RPMI7951 (cell line): ENCODE measurements at places on chromosomes 6 and 20. TPM values are rescaled to one million over a fixed set of nuclear protein-coding genes. Genes with fewer than 3 reads are reported as not detected.
A peak's percentile ranks its signal among the peaks of the same experiment; 100 is the strongest.

Gene GTSF1L
- total RNA-seq, result not detected in 2 replicates

GRCh38 chr6:45931232-45931631 lies 84.4 kb downstream of the CLIC5 start:
- DNase-seq, result no peak

DNA sequence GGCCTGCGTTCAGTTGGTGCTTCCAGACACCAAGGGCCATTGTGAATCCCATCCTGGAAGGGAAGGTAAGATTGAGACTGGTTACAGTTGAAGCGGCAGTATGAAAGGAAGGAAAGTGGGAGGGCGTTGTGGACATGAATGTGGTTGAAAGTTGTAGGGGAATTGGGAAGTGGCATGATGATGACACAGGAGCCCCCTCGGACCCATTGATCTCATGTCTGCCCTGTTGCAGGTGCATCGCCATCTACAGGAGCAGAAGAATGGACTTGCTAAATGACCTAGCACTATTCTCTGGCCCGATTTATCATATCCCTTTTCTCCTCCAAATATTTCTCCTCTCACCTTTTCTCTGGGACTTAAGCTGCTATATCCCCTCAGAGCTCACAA lies 5.5 kb downstream of the HLA-DQA1 start:
- DNase-seq, result no peak

DNA sequence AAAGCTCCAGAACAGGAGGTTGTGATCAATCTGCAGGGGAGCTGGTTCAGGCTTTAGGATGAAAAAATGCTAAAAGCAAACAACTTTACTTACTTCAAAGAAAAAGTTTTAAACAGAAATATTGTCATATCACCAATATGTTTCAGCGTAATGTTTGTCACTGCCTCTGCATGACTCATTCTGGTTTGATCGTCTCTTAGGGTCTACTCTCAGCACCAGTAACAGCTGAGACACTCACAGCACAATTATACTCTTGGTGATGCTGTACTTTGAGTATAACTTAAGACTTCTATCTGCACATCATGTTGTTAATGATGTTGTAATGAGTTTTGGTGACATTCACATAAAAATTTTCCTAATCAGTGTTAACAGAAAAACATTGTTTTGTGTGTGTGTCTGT lies 665.4 kb downstream of the EPM2A start:
- DNase-seq, result peak; percentile 29

GRCh38 chr6:7156643-7157278 lies 49.0 kb downstream of the RREB1 start:
- DNase-seq, result peak; percentile 81

DNA sequence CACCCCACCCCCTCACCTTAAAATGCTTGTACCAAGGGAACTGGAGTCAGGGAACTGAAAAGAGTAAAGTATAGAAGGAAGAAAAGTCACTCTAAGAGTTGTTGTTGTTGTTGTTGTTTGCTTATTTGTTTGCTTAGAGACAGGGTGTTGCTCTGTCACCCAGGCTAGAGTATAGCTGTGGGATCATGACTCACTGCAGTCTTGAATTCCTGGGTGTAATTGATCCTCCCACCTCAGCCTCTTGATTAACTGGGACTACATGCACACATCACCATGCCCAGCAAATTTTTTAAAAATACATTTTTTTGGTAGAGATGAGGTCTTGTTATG lies 681.6 kb upstream of the GJE1 start:
- no peak for DNase-seq

DNA sequence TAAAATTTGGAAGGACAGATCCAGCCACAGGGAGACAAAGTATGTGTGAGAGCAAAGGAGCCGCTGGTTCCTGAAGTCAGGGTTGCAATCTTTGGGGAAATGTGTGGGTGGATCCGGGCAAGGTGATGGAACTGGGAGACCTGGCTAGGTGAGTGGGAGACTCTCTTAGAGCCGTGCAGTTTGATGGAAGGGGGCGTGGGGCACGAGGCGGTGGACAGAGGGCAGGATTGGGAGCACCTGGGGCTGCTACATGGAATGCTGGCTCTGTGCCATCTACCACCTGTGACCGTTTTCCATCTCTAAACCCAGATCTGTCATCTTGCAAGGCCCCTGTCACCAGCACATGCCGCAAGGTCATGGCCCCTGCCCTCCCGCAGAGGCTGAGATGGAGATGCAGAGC lies 268.4 kb downstream of the SMOC2 start:
- no peak for DNase-seq

Gene PPP1R14C
- not detected in 2 replicates for total RNA-seq

DNA sequence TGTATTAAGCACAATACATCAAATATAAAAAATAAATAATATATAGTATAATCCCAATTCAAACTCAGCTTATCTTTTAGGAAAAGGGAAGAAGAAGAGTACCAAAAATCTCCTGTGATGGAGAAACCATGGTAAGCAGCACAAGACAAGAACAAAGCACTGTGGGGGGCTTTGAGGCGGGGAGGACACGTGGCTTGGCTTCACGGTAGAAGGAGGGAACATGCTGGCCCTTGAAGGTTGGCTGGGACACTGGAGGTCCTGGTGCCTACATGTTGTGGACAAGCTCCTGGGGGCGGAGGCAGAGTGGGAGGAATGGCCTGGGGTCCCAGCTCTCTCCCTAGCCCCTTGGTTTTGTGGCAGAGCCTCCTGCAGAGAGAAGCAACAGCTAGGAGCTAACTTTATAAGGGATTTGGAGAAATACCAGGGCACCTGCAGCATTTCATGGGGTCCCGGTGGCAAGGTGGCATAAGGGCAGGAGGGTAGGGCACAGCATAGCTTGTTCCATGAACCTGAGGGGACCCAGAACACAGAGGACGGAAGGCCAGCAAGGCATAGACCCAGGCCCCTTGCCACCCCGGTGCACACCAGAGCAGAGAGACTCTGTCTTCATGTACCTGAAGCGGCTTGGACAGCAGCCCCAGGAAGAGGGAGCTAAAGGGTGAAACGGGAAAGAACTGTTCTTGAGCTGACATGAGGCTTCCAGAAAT lies 72.0 kb downstream of the LY86 start:
- no peak for DNase-seq

GRCh38 chr6:116458264-116458663 lies 2.9 kb upstream of the CALHM6 start:
- DNase-seq, result no peak

DNA sequence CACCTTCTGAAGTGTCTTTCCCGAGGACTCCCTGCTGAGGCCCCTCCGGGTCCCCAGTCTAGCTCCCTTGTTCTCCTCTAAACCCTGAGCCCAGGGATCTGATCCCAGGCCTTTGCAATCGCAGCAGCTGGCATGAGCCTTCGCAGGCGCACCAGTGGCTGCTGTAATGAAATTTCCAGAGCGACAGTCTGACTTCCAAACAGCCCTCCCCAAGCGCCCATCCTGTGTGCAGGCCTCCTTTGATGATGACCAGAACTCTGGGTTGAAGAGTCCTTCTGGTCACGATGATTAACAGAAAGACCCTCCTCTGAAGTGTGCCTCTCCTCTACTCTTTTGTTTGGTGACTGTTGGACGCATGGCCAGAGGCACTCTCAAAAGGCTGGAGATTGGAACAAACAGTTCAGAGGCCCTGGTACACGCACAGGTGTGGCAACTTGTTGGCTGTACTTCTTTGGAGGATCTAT lies 89.1 kb upstream of the MPC1 start:
- no peak for DNase-seq

GRCh38 chr6:151916680-151917164 lies 109.2 kb downstream of the ESR1 start:
- peak; percentile 7 for DNase-seq

DNA sequence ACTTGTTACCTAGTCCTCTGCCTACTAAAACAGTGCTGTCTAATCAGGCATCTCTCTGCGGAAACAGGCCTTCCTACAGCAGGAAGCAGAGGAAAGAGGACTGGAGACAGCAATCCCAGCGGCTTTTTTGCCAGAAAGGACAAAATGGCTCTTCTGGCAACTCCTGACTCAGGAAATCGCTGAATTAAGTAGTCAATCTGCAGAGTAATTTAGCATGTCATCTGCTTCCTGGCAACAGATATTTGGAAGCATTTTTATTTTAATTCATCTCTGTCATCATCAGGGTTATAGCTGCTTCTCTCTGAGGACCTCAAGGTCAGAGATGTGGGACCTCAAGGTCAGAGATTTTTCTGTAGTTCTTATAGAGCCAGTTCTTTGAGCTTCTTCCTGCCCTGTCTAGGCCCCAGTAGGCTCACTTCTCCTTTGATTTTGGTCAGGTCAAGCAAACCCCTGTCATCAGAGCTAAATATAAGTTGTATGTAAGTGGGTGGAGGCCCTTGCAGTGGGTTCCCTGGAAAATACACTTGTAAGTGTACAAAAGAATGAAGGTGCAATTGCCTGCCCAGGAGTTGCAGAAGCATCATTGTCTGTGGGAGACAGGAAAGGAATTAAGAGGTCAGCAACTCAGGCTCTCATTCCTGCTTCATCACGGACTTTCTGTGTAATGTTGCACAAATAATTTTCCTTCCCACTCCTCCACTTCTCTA lies 229.4 kb downstream of the ALDH8A1 start:
- DNase-seq, result no peak

Gene MAFB
- total RNA-seq, result 2.9 and 3.3 TPM in 2 replicates

GRCh38 chr6:148080315-148080714 lies 262.3 kb upstream of the SASH1 start:
- DNase-seq, result no peak

- peak; percentile 5 for DNase-seq
Observed at GRCh38 chr6:129029778-129030177, 146.8 kb downstream of the LAMA2 start.

Gene PLA2G7
- total RNA-seq, result 0.48 and 0.59 TPM in 2 replicates

DNA sequence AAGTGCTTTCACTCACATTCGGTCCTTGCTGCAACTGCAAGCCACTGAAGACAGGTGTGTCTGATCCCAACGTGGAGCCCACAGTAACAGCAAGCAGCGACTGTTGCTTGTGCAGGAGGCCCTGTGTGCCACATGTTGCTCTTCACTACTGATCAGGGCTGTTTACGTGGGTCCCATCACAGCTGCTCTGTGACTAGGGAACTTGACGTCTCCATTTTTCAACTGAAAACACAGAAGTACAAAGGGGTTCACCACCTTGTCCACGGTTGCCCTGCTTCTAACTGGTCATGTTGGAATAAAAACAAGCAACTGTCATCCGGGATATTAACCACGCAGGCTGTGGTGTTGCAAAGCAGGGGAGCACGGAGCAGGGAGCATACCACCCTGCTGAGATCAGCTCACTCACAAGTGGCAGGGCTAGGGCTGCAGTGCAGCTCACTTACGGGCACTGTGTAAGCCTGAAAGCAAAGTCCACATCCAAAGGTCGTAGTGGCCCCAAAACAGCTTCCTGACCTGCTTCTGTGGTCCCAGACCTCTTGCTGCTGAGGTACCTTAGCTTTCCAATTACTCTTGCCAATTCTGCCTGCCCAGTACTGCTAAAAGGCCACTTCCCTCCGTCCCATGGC lies 105.8 kb upstream of the DUSP22 start:
- no peak for DNase-seq

DNA sequence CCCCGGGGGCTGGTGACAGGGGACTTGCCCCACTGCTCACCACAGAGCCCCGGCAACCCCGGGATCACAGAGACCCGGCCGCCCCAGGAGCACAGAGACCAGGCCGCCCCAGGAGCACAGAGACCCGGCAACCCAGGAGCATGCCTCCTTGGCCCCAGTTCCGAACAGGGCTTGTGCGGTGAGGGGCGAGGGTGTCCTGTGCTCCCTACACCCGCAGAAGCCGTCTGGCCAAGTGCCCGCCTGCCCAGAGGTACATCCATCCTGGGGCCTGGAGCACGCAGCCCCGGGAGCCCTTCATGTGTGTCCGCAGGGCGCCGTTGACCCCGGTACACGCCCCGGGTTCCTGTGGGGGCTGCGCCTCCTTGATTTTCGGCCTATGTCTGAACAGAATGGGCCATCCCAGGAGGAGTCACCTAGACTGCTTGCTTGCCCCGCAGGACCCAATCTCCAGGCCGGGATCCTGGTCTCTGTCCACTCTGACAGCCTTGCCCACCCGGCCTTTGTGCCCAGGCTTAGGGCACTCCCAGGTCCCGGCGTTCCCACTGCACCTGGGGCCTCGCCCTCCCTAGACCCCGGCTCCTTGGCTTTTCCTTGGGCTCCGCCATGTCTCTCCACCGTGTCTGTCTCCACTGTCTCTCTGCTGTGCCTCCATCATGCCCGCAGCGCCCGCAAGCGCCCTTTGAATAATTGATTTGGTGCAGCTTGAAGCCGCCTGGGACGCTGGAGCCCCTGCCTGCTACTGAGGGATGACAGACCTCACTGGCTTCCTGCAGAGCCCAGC lies 219.8 kb downstream of the ERMARD start:
- DNase-seq, result no peak

Gene SLC29A1
- 22.1 and 22.2 TPM in 2 replicates for total RNA-seq

Gene DEFB113
- not detected in 2 replicates for total RNA-seq

- DNase-seq, result peak; percentile 59
Observed at GRCh38 chr20:48725555-48725991, 102.2 kb downstream of the PREX1 start.

DNA sequence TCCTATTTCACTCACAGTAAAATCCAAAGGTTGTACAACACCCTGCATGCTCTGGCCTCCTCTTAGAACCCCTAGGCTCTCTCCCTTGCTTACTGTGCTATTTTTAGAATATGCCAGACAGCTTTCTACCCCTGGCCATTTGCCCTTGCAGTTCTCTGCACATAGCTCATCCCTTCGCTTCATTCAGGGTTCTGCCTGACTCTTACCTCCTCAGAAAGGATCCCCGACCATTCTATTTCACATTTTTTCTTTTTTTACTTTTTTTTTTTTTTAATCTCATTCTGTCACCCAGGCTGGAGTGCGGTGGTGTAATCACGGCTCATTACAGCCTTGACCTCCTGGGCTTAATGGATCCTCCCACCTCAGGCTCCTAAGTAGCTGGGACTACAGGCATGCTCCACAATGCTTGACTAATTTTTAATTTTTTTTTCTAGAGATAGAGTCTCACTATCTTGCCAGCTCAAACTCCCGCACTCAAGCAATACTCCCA lies 33.6 kb downstream of the COMMD7 start:
- DNase-seq, result no peak

- DNase-seq, result no peak
Observed at GRCh38 chr6:130967502-130968445, 95.3 kb downstream of the EPB41L2 start.

GRCh38 chr6:105884011-105884410 lies 202.1 kb upstream of the PRDM1 start:
- DNase-seq, result no peak

Gene PRND
- total RNA-seq, result under 0.01 and 0.10 TPM in 2 replicates

Gene MAP3K4
- total RNA-seq, result 17.0 and 17.5 TPM in 2 replicates

DNA sequence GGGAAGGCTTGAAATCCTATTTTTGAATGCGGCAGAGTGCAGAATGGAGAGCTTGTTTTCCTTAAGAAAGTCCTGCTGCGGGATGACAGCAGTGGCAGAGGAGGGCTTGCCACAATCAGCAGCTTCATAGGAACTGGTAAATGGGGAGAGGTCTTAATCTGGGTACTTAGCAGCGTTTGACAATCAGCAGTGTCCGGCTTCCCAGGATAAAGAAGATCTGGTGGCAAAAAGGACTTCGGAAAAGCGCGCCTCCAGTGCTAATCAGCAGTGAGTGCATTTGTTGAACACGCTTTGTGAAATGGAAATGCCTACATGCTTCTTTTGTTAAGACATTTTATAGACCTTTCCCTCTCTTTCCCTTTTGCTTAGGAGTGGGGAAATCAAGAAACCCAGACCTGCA lies 735.7 kb downstream of the QKI start:
- DNase-seq, result peak; percentile 11

Gene CARMIL1
- 6.8 and 9.5 TPM in 2 replicates for total RNA-seq

Gene BCAS1
- under 0.01 TPM in 1 of 2 replicates, not detected in the other for total RNA-seq

- no peak for DNase-seq
Observed at GRCh38 chr6:158718461-158719046, 68.7 kb downstream of the SYTL3 start.
